ENCODE measurements at places on chromosomes 1 and 21. TPM values are rescaled to one million over a fixed set of nuclear protein-coding genes. Genes with fewer than 3 reads are reported as not detected.

- no peak overlapping the region for H3K4me3 ChIP-seq
- H3K27me3 ChIP-seq: no peaks in the 10 kb centered on the region
- DNase-seq: peak; percentile 93
- no peaks in the 10 kb centered on the region for H3K4me1 ChIP-seq
Observed at GRCh38 chr1:41573785-41574713, 89.6 kb upstream of the EDN2 start.

- H3K4me3 ChIP-seq: no peak overlapping the region
- no peaks in the 10 kb centered on the region for H3K27me3 ChIP-seq
- H3K36me3 ChIP-seq: no peaks in the 10 kb centered on the region
- H3K4me1 ChIP-seq: peaks cover 3% of the 10 kb centered on the region
- H3K27ac ChIP-seq: no peak overlapping the region
- no peak for DNase-seq
Observed at GRCh38 chr1:208069908-208070307, 159.0 kb upstream of the CD34 start.

RGS16 gene
- 4.4 TPM for total RNA-seq

GRCh38 chr1:166691476-166691875 is 147.8 kb upstream of the POGK start:
- H3K4me3 ChIP-seq: no peak overlapping the region
- no peak overlapping the region for H3K27ac ChIP-seq
- no peaks in the 10 kb centered on the region for H3K36me3 ChIP-seq
- DNase-seq: no peak
- H3K27me3 ChIP-seq: no peaks in the 10 kb centered on the region
- H3K4me1 ChIP-seq: no peaks in the 10 kb centered on the region

DNA sequence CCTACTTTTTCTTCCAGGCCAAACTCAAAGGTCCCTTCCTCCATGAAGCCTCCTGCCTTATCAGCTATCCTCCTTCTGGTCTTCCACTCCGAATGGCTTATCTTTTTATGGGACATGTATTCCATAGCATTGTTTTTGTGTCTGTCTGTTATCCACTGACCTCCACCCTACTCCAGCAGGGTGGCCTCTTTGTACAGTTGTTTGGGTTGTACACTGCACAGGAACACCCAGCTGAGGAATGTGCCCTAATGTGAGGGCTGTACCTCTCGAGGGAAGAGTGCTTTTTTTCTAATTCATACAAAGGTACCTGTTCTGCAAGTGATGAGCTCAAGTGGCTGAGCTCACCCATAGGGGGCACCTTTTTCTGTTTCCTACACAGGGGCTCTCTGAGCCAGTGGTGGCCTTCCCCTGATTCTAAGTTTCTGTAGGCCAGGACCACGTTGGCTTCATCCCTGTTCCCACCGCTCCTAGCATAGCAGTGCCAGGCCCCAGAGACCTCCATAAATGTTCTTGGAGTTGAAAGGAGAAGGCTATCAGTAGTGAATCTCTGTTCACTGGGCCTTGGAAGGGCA is 108.2 kb downstream of the FOXD2 start:
- H3K4me1 ChIP-seq: no peaks in the 10 kb centered on the region
- no peak overlapping the region for H3K4me3 ChIP-seq
- no peak overlapping the region for H3K27ac ChIP-seq
- no peaks in the 10 kb centered on the region for H3K27me3 ChIP-seq
